NCI-H82 (cell line): ENCODE measurements at places on chromosomes 12 and 14.

DNA sequence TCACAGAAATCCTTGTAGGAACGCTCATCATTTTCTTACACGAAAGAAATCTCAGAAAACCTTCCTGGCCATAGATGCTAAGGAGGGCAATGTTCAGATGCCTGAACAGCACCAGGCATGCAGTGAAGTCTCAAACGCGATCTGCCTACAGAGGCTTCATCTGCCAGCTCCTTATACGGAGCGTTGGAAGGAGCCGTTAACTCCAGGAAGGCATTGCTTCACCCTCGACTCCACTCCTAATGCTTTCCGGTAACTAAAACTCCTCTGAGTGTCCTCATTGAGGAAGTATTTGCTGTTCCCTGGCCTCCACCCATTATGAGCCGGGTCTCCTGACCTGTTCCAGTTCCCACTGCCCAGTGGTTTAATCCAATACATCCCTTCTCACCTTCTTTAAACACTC is 502.7 kb downstream of the BCL11B start:
- no peak for DNase-seq

- no peak for DNase-seq
Observed at GRCh38 chr12:104600036-104600712, 143.4 kb downstream of the CHST11 start.

GRCh38 chr14:51432302-51432948 is 192.4 kb downstream of the TMX1 start:
- DNase-seq = no peak

GRCh38 chr12:21828136-21828775 is 53.8 kb upstream of the KCNJ8 start:
- DNase-seq = no peak

GRCh38 chr12:115155665-115156645 is 472.0 kb upstream of the TBX3 start:
- DNase-seq = no peak

GRCh38 chr12:24113701-24114100 is 164.2 kb upstream of the SOX5 start:
- no peak for DNase-seq

GRCh38 chr12:131994589-131994988 is 44.8 kb downstream of the EP400 start:
- DNase-seq = no peak

GRCh38 chr14:51444353-51445000 is 204.4 kb downstream of the TMX1 start:
- DNase-seq = no peak

DNA sequence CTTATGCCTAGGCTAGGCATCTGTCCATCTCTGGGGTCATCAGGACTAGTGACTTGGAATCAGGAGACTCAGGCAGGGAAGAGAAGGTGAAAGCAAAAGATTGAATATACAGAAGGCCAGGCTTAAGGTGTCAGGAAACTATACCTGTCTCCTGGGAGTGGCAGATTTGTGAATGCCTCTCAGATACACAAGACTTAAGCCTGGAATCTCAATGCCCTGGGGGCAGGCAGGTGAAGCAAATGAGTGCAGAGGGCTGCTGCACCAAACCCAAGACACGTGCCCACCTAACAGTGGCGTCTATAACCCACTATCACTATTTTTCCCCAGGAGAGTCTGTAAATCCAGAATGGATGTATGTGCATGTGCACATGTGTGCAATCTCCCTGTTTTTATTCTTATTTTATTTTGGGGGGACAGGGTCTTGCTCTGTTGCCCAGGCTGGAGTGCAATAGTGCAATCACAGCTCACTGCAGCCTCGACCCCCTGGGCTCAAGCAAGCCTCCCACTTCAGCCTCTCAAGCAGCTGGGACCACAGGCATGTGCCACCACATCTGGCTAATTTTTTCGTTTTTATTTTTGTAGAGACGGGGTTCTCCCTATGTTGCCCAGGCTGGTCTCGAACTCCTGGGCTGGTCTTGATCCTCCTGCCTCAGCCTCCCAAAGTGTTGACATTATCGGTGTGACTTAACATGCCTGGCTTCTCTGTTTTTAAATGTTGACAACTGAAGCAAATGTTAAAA is 31.9 kb upstream of the FOS start:
- DNase-seq = no peak

DNA sequence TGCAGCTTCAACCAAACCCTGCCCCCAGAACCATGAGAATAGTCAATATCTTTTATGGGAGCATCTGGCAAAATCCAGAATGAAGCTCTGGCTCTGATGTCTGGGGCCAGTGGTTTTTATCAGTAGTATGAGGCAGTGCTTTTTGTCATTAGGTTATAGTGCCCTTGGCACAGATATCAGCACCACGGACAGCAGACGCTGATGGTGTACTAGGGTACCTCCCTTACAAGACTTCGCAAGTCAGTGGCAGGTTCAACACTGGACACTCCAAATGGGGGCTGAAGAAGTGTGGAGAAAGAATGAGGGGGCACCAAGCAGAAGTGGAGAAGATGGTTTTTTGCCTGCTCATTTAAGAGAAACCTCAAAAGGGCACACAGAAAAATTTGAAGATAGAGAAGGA is 68.2 kb upstream of the E2F7 start:
- DNase-seq = no peak

DNA sequence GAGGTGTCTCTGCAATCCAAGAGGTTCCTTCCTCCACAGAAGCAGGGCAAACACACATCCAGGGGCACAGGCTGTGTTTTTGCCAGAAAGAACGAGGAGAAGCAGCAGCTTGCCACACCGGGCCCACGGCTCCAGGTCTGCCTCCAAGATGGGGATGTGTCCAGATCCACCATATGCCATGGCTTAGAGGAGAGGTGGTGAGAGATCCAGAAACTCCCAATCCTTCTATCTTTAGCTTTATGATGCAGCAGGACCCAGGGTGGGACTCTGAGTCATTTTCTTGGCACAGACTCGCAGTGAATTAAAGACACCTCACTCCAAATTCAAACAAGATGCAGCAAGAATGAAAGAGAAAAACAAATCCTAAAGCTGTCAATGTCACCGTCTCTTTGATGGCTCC is 481.4 kb upstream of the TMEM132C start:
- DNase-seq = no peak

GRCh38 chr14:79415726-79416125 is 795.6 kb downstream of the DIO2 start:
- DNase-seq = no peak
